Heart right ventricle (tissue), 16 donors: ENCODE measurements at places on chromosomes 1 and 21. TPM values are rescaled to one million over a fixed set of nuclear protein-coding genes. Genes with fewer than 3 reads are reported as not detected.

MYOG gene
- total RNA-seq = not detected

TPTE gene
- not detected for total RNA-seq

DNA sequence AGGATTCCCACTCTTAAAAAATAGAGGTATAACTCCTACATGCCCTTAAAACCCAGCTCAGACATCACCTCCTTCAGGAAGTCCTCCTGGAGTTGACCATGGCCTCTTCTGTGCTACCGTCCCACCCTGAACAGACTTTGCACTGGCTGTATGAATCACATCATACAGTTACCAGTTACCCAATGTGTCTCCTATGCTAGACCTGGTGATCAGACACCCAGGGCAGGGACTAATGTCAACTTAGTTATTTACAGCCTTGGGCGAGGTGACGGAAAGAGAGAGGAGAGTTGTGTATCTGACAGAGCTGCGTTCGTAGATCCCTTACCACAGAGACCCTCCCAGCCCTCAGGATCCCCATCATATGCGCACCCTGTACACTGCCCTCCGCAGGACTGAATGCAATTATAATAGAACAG, 72.7 kb downstream of the SLC66A1 start:
- no peaks in the 10 kb centered on the region for H3K36me3 ChIP-seq
- H3K4me3 ChIP-seq = no peak overlapping the region
- H3K27ac ChIP-seq = no peak overlapping the region

DNA sequence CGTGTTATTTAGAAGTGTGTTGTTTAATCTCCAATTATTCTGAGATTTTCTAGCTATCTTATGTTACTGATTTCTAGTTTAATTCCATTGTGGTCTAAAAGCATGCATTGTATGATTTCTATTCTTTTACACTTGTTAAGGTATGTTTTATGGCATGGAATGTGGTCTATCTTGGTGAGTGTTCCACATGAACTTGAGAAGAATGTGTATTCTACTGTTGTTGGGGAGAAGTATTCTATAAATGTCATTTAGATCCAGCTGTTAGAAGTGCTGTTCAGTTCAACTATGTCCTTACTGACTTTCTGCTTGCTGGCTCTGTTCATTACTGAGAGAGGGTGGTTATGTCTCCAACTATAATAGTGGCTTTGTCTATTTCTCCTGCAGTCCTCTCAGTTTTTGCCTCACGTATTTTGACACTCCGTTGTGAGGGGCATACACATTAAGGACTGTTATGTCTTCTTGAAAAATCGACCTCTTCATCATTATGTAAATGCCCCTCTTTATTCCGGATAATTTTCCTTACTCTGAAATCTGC, 12.0 kb upstream of the PLA2G5 start:
- no peak overlapping the region for H3K4me3 ChIP-seq
- no peaks in the 10 kb centered on the region for H3K27me3 ChIP-seq
- no peak overlapping the region for H3K27ac ChIP-seq
- no peak for DNase-seq
- no peaks in the 10 kb centered on the region for H3K36me3 ChIP-seq
- H3K4me1 ChIP-seq = peaks cover 15% of the 10 kb centered on the region

- no peaks in the 10 kb centered on the region for H3K36me3 ChIP-seq
- no peak overlapping the region for H3K27ac ChIP-seq
- H3K27me3 ChIP-seq = no peaks in the 10 kb centered on the region
- no peaks in the 10 kb centered on the region for H3K4me1 ChIP-seq
Observed at GRCh38 chr1:17059391-17060305, 5.8 kb upstream of the SDHB start.

DNA sequence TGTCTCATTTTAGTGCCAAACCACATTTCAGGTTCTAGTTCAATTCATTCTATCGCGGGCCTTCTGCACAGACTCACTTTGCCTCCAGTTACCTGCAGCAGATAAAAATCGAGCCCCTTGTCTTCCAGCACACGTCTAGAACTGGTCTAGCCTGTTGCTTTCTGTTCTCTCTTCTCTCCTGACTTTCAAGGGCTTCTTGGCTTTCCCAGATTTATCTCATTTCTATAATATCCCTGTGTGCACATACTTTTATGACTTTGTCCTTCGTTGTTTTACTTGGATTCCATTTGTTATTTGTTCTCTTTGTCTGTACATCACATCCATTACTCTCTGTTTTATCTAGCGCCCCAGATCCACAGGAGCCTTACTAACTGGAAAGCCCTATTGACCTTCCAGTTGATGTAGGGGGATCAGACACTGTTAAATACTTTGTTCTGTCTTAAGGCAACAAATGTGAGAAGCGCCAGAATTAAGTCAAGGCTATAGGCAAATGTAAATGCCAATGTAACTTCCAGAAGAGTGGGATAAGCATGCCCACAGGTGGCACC, 284.5 kb upstream of the ADGRL4 start:
- H3K36me3 ChIP-seq = no peaks in the 10 kb centered on the region
- H3K27me3 ChIP-seq = no peaks in the 10 kb centered on the region
- no peak for DNase-seq
- no peak overlapping the region for H3K4me3 ChIP-seq
- no peaks in the 10 kb centered on the region for H3K4me1 ChIP-seq

PRR9 gene
- not detected for total RNA-seq

DNA sequence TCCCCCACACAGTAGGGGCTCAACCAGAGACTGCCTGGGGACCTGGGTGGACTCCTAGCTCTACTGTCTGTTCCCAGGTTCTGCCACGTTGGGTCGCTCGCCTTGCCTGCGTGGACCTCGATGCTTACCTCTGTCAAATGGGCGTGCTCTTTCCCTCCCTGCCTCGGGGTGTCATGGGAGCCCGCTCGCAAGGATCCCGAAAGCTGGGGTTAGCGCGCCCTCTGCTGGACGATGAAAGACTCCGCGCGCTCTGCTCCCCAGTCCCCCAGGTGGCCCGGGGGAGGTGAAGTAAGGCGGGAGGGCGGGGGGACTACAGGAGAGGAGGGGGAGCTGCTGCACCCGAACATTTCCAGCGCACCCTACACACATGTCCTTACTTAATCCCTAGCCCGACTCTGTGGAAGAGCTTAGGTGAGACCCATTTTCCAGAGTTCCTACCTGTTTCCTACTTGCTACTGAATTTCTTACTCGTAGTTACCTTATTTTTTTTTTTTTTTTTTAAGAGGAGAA, 2.3 kb upstream of the BSND start:
- H3K4me3 ChIP-seq = no peak overlapping the region
- no peak overlapping the region for H3K27ac ChIP-seq
- peaks cover 11% of the 10 kb centered on the region for H3K4me1 ChIP-seq
- peak; percentile 57 for DNase-seq
- peaks cover 17% of the 10 kb centered on the region for H3K27me3 ChIP-seq

DNA sequence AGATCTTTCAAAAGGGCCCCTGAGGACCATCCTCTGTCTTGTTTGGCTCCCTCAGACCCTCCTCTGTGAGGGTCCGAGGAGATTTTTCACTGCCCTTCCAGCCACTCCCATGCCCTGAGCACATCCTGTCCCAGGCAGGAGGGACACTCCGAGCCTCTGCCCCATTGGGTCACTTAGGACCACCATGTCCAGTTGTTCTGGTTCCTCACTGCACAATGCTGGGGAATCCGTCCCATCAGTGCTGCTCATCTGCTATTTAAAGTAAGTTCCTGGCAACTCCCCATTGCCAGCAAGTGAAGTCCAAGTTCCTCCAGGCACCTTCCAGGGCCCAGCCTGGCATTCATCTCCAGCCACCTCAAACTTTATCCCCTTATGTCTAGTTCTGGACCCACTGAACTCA, 117.5 kb upstream of the GRIK3 start:
- no peak overlapping the region for H3K4me3 ChIP-seq
- no peak overlapping the region for H3K27ac ChIP-seq
- no peaks in the 10 kb centered on the region for H3K36me3 ChIP-seq
- peaks cover 15% of the 10 kb centered on the region for H3K27me3 ChIP-seq
- H3K4me1 ChIP-seq = no peaks in the 10 kb centered on the region
- no peak for DNase-seq

GPR37L1 gene
- total RNA-seq = not detected

DNA sequence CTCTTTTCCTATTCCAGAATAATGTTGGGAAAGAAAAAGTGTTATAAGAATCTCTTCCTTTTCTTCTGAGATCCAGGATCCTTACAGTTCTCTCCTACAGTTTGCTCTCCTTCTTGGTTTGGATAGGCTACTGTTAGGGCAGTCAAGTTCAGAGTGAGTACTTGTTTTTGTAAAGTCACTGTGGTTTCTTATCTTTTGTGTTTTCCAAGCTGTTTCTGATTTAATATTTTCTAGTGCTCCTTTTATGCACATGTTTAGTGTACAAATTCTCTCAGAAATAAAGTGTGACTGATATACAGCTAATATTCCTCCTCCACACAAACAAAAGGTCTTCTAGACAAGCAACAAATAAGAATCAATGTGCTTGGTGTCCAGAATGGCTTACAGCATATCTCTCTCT, 107.7 kb downstream of the BACH1 start:
- H3K27ac ChIP-seq = no peak overlapping the region
- no peak for DNase-seq
- H3K36me3 ChIP-seq = no peaks in the 10 kb centered on the region
